ENCODE measurements at places on chromosomes 5 and 9.

- DNase-seq: no peak
These were observed 36.6 kb downstream of the GALNT10 start for GRCh38 chr5:154227090-154227489.

GRCh38 chr5:45795458-45795857, 99.3 kb upstream of the HCN1 start:
- no peak for DNase-seq

DNA sequence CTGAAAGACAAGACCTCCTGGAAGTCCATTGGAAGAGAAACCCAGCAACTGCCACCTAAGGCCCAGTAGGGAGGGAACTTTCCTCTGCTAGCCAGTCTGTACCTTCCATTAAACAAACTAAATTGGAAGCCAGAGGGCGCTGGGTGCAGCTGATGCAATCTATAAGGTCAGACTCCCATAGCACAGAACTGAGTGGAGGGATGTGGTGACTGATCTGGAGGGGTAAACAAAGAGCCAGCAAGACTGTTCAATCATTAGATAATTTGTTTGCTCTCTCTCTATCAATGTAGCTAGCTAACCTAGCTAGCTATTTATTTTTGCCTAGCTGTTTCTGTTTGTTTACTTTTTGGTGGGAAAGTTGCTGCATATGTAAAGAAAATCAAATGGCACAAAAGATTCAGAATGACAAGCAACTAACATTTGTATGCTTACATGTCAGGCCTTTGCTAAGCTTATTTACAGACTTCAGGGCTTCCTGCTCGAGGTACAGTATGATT, 291.8 kb upstream of the DAB2 start:
- DNase-seq: peak; percentile 90

GRCh38 chr5:154380263-154380662, 65.5 kb upstream of the SAP30L start:
- no peak for DNase-seq

DNA sequence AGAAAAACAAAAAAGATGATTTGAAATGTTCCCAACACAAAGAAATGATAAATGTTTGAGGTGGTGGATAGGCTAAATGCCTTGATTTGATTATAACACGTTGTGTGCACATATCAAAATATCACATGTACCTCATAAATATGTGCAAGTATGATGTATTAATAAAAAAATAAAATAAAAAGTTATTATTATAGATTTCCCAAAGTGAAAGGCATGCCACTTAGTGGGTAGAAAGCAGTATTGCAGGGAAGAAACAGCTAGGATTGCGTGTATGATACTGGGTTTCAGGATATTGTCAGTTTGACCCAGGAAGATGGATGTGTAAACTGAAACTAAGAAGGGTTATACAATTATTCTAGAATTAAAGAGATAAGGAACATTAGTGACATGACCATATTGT, 3.6 kb upstream of the TMEM38B start:
- DNase-seq: no peak

- DNase-seq: peak; percentile 76
These were observed 44.6 kb upstream of the LPCAT1 start for GRCh38 chr5:1568201-1568979.

- DNase-seq: no peak
These were observed 244.8 kb downstream of the PBX3 start for GRCh38 chr9:125991886-125992529.

DNA sequence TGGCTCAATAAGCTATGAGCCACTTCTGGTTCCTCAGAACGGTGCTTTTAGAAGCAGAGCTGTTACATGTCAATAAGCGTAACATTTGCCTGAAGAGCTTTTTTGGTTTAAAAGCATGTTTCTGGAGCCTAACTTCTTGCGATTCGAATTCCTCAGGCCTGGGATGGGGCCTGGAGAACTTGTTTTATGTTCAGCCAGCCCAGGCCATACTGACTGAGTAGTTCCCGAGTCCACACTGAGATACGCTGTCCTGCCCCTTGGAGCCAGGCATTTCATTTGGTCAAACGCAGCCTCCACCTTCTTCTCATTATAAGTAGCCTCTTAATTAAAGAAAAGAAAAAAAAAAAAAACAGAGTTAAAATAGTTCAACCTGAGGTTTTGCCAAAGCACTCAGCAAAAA, 260.6 kb upstream of the ANKRD55 start:
- no peak for DNase-seq

- no peak for DNase-seq
These were observed 28.5 kb upstream of the UNC5A start for GRCh38 chr5:176781638-176782570.

GRCh38 chr5:108749128-108749861, 1.6 kb downstream of the FER start:
- no peak for DNase-seq

- DNase-seq: no peak
These were observed 402.4 kb downstream of the RAB3C start for GRCh38 chr5:58985311-58985710.

DNA sequence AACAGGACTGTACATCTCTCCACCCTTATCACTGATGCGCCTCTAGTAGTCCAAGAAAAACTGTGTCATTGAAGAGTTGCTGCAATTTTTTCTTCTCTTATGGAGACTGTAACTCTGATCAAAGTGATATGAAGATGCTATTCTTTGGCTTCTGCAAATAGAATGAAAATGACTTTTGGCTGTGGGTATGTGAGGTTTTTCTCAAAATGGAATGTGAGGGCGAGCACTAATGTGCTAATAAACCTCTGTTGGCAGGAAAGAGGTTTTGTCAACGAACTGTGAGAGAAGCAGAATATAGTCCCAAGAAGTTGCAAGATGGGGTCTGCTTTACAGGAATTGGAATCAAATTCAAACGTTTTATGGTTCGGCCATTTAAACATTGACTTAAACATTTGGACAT, 252.0 kb upstream of the GAS1 start:
- no peak for DNase-seq

DNA sequence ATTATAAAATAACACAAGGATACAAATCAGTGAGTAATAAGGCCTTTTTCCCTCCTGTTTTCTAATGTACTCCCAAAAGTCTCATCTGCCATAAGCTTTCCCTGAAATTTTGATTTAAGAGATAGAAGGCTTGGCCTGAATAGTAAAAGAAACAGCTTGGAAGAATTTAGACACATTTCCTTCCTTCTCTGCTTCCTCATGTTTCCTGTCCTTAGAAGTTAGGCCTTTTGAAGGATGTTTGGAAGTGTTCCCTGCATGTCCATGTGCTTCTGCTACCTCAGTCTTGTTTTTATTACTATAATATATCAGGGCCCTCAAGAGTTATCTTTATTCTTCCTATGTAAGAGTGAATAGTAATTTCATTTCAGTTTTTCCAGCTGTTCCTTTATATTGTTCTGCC, 242.7 kb downstream of the DEPDC1B start:
- no peak for DNase-seq

DNA sequence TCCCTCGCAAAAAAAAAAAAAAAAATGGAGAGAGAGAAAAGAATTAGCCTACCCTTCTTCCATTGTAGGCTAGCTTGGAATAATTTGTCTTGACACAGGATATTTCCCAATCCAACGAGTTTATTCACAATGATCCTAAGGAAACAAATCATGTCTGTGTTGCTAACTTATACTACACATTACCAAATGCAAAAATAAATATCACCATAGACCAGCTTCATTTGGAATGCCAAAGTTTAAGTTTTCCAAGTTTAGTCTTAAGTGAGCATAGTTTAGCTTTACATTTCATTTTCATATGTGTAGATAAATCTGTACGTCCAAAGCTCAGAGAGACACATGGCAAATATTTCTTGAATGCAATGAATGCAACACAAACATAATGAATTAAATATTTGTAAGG, 1106.2 kb upstream of the DMAC1 start:
- no peak for DNase-seq

DNA sequence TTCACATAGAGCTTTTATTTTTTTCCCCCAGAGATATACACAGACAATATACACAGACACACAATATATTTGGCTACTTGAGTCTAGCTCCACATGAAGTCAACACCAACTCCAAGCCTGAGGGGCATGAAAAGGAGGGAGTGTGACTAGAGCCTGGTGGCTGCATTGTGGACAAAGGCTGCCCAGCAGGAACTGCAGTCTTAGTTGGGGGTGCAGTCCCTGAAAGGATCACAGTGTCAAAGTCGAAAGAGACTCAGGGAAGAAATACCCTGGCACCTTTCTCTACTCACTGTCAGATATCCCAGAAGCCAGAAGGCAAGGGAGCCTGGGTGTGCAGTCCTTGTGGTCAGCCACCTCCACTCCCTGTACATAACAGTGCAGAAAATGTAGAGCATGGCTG, 231.6 kb upstream of the RPS23 start:
- DNase-seq: no peak

DNA sequence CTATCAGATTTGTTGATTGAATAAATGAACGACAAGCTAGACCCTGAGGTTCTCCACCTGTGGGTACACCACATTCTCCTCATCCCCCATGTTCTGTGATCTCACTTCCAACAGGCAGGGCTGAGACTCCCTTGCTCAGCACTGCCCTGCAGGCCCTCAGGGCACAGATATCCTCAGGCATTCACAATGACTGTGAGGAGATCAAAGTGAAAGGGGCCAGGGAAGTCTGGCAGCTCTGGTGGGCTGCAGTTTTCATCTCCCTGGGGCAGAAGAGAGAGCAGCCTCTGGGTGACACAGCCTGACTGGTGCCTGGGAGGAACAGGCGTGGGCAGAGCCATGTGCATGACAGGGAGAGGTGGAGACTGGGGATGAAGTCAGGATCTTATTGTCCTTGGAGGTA, 142.4 kb upstream of the C9orf72 start:
- DNase-seq: no peak

DNA sequence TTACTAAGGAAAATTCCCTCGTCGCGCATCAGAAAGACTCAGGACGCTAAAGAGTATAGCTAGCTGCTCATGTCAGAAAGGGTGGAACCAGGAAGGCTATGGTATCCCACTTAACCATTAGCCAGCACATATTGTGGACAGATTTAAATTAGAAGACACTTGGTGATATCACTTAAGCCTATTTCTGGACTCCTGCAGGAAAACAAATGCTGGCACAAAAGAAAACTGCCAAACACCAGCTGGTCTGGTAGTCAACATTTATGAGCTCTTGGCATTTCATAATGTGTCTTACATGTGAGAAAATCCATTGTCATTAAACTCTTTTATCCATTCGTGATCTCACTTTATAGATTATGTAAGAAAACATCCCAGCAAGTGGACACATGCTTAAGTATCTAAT, 377.4 kb downstream of the PTPRD start:
- DNase-seq: no peak

DNA sequence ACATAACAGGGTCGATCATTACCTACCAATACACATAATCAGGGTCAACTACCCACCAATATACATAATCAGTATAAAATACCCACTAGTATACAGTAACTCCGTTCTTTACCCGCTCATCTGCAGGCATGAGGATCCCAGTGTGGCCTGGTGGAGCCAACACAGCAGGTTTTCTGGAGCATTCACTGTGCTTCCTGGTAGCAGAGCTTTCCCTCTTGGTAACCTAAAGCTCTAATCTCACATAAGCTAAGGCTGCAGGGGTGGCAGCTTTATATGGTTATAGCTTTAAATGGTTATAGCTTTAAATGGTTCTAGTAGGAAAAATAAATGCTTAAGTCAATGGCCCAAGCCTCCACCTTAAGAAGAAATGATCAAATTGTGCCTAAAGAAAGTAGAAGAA, 11.9 kb downstream of the LCN1 start:
- no peak for DNase-seq

DNA sequence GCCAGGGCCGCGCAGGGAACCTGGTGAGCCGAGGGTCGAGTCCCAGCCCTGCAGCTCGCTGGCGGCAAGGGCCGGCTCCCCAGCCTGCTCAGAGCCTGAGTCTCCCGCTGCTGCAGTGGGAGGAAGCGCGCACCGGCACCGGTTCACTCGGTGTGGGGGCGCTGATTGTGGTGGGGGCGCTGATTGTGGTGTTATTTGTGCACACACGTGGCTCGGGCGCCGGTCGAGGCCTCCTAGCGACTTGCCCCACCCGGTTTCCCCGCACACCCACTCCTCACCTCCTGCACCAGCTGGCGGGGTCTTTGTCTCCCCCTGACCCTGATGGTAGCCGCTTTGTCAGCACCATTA, 266.7 kb downstream of the NSG2 start:
- DNase-seq: no peak

GRCh38 chr9:16708656-16709435, 161.6 kb downstream of the BNC2 start:
- no peak for DNase-seq

GRCh38 chr9:89277454-89277853, 33.5 kb upstream of the CKS2 start:
- no peak for DNase-seq

DNA sequence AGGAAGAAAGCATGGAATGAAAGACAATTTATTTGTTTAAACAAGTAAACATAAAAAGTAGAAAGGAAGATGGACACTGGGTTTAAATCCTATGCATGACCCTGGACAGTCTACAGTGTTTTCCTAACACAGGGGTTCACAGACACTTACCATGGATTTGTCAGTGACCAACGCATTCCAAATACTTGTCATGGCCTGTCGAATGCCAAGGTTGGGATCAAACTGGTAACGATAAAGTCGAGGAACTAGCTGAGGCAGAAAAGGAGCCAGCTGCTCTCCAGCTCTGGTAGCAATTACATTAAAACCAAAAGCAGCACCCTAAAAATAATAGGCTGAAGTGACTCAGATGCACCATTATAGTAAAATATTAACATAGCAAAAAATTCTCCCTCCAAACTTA, 59.4 kb upstream of the OR2K2 start:
- DNase-seq: no peak

GRCh38 chr9:91782708-91783214, 167.3 kb downstream of the ROR2 start:
- no peak for DNase-seq

GRCh38 chr5:17275289-17276158, 58.1 kb downstream of the BASP1 start:
- DNase-seq: no peak

DNA sequence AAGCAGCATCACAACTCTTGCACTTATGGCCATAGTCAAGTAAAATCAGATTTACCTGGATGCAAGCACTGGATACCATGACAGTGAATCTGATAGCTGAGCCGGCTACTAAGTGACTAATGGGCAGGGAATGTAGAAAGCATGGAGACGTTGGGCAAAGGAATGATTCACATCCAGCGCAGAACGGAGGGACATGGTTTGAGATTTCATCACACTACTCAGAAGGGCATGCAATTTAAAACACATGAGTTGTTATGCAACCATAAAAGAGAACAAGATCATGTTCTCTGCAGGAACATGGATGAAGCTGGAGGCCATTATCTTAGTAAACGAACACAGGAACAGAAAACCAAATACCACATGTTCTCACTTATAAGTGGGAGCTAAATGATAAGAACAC, 169.1 kb upstream of the PIK3R1 start:
- peak; percentile 78 for DNase-seq

GRCh38 chr5:181243564-181244343, at the start of gene RACK1:
Gene RACK1, minus strand, starts transcription at chr5:181243906. Its CDS starts 106 bp downstream, at chr5:181243800.
- DNase-seq: peak; percentile 89

- no peak for DNase-seq
These were observed 1.3 kb upstream of the IQGAP2 start for GRCh38 chr5:76401801-76402250.

- DNase-seq: no peak
These were observed 145.5 kb upstream of the MAP3K1 start for GRCh38 chr5:56669534-56670483.

GRCh38 chr5:153135411-153135810, 355.1 kb upstream of the GRIA1 start:
- DNase-seq: no peak
